Stimulated activated CD4-positive, alpha-beta T cell treated with anti-CD3 and anti-CD28 coated beads, Interleukin-4, amount 100 ng/mL, for 48 hours (primary cell): ENCODE measurements at places on chromosomes 6 and 20.

DNA sequence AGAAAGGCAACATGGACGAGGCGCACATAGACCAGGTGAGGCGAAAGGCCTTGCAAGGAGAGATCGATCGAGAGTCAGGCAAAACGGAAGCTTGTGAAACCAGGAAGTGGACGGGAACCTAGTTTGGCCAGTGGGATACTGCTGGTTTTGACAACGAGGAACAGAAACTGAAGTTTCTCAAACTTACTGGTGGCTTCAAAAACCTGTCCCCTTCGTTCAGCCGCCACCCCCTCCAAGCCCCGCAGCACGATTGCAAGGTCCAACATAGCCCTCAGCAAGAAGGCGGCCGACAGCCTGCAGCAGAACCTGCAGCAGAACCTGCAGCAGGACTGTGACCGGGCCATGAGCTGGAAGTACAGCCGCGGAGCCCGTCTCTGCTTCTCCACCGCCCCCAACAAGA is 238.0 kb downstream of the KHDC1L start:
- DNase-seq: no peak

DNA sequence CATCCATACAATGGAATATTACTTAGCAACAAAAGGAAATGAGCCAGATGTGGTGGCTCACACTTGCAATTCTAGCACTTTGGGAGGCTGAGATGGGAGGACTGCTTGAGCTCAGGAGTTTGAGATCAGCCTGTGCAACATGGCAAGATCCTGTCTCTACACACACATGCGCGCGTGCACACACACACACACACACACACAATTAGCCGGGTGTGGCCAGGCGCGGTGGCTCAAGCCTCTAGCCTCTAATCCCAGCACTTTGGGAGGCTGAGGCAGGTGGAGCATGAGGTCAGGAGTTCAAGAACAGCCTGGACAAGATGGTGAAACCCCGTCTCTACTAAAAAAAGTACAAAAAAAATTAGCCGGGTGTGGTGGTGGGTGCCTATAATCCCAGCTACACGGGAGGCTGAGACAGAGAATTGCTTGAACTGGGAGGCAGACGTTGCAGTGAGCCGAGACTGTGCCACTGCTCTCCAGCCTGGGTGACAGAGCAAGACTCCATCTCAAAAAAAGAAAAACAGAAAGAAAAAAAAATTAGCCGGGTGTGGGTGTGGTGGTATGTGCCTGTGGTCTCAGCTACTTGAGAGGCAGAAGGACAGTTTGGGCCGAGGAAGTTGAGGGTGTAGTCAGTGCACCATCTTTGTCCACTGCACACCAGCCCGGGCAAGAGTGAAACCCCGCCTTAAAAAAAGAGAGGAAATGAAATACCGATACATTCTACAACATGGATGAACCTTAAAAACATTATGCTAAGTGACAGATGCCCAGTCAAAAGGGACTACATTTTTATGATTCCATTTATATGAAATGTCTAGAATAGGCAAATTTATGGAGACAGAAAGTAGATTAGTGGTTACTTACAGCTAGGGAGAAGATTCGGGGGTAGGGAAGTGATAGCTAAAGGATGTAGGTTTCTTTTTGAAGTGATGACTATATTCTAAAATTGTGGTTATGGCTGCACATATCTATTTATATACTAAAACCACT is 52.5 kb downstream of the RBL1 start:
- DNase-seq: no peak

DNA sequence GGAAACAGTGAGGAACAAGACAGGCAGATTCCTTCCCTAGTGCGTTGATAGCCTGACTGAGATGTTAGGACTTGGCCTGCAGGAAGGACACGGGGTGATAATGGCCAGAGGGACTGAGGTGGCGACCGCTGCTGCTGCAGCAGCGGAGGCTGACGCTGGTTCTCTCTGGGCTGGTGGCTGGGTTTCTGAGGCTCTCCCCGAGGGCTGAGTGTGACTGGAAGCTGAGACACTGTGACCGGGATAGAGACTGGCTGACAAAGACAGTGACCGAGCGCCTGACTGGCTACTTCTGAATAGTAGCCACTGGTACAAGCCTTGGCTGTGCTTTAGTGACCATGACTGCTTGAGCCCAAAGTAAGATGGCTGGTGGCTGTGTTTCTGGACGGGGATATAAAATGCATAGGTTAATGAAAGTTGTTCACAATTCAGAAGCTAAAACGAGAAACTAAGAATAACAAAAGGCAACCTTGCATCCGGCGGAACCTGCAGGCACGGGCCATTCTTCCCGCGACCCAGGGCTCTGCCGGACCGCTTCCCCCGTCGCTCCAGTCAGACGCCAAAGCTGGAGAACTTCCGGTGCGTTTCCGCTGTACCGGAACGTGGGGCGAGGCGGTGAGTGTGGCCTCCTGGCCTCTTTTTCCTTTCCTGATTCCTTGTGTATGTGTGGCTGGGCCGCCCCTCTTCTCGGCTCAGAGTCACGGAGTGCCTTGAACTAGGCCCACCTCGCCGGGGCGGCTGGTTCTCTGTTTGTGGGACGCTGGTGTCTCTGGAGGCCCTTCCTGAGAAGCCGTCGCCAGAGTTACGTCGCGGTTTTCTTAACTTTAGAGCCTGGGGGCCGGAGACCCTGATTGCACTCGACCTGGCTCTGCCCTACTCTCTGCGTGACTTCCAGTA is at the start of gene AAR2:
TSS of gene AAR2 (plus strand) at position 587 of the 894 bp plus-strand sequence. CDS start 3,391 bp downstream, outside the sequence.
- DNase-seq: peak; percentile 74

DNA sequence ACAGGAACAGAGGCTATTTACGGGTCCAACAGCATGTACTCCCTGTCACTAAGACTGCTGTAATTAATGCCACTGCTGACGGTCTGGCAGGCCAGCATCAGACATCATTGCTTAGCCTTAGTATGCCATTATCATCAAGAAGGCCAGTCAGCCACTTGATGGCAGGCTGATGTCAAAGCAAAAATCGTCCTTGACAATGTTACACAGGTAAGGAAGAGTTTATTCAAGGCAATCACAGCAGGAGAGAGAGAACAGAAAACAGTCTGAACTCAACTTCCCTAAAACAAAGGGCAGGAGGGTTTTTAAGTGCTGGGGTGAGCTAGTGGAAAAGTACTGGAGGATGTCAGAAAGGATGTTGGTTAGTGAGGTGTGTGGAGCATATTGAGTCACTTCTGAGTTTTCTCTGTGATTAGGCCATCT is 25.1 kb downstream of the FKBP1C start:
- DNase-seq: no peak

DNA sequence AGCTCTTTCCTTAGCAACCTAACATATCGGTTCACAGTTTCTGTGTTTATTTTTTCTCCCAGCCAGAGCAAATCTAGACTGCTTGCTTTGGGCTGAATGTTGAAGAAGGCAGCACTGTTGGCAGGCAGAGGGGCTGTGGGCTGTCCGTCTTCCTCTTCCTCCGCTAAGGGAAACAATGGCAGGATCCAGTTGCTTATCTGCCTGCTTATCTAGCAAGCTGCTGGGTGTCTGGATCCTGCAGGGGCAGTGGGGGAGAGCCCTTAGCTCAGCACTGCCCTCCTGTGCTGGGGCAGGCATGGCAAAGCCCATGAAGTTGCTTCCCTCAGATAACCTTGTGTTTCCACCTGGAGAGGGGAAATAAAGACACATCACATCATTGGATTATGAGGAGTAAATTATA is 92.7 kb upstream of the CD93 start:
- DNase-seq: no peak

DNA sequence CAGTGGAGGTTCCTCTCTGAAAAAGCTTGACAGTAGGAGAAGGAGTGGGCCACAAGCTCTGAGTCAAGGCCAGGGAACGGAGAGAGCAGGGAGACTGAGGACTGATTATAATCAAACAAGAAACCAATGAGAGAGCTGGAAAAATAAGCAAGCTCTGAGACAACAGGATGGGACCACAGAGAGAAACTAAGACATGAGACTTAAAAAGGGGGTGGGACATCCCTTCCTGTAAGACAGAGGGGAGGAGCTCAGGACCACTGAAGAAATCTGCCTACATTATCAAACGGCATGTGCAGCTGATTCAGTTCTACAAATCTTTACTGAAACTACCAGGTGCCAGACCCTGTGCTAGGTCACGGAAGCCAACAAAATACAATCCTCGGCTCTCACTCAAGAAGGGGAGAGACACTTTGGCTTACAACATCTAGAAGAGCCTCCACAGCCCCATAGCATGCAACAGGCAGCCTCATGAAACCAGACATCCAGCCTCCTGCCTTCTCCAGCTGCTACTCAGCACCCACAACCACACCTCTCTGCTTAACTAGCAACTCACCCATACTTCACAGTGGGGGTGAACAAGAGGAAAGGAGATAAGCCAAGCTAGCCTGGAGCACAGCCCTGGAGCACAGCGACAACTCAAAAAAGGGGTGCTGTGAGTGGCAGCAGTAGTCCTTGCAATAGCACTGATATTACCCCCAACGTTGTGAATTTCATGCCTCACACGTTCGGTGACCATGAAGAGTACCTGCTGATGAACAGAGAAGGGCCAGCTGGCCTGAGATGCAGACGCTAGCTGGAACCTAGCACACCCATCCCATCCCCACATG is 39.1 kb upstream of the ANKRD60 start:
- DNase-seq: no peak

- DNase-seq: no peak
These were observed 6.2 kb downstream of the CPXM1 start for GRCh38 chr20:2794202-2794748.
